ENCODE measurements at places on chromosomes 3 and 15. TPM values are rescaled to one million over a fixed set of nuclear protein-coding genes. Genes with fewer than 3 reads are reported as not detected.
A peak's percentile ranks its signal among the peaks of the same experiment; 100 is the strongest.

SLC9C1 gene
- 0.64 TPM for total RNA-seq

- DNase-seq, result peak; percentile 67
Measured at GRCh38 chr3:188956839-188957489, 214.8 kb upstream of the TPRG1 start.

BUB1B gene
- 34.6 TPM for total RNA-seq

UBAP1L gene
- 31.5 TPM for total RNA-seq

- DNase-seq, result no peak
Measured at GRCh38 chr3:116469546-116469945, 24.3 kb upstream of the LSAMP start.

- DNase-seq, result no peak
Measured at GRCh38 chr15:85937661-85938060, 142.0 kb upstream of the AGBL1 start.

EBLN2 gene
- total RNA-seq, result 2.1 TPM

- no peak for DNase-seq
Measured at GRCh38 chr3:197562398-197563251, 6.9 kb upstream of the BDH1 start.

DNA sequence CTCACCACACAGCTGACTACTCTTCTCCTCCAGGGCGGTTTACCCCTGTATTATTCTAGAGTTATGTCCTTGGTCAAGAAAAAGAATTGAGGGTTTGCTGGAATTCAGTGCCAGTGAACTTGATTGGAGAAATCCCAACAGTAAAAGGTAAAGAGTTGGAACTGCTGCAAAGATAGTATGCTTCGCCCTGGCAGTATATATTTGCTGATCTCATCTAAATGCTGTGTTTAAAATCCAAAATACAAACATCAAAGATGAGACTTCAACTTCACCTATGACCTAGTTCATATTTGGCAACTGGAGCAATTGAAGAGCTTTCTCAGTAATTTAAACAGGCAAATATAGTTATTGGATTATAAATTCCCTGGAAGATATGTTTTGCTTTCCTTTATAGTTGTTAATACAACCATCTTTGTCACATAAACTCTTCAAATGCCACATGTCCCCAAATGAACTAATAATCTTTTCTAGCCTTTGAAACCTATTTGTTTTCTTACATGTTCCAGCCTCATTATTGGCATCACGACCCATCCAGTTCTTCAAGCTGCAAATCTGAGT lies 6.5 kb downstream of the KCNH8 start:
- no peak for DNase-seq

DNA sequence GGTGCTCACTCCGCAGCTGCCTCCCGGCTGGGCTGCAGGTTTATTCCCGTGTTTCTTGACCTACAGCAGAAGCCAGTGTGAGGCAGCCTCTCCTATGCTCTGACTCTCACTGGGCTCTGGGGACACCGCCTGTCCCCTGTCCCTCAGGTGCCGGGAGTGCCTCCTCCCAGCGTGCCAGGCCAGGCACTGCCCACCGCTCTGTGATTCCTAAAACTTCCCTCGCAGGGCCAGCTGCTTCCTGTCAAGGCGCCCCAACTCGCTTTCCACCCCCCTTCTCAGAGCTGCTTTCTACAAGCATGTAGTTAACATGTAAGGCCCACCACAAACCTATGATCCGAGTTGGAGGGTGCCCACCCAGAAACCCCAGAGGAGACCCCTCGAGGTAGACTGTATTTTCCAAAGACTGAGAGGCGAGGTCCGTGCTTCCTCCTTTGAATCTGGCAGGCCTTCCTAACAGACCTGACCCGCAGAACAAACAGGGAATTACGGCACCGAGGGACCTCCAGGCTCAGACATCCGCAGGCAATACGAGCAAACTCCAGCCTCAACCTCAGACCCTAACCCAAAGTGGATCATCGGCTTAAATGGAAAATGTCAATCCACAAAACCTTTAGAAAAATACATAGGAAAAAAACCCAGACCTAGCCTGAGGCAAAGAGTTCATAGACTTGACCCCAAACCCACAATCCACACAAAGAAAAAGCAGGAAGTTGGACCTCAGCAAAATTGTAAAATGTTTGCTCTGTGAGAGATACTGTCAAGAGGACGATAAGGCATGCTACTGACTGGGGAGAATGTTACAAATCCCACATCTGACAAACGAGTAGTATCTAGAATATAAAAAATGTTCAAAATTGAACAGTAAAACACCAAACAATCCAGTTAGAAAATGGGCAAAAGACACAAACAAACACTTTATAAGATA lies 121.3 kb upstream of the IQSEC1 start:
- DNase-seq, result no peak

VILL gene
- 3.7 TPM for total RNA-seq

DNA sequence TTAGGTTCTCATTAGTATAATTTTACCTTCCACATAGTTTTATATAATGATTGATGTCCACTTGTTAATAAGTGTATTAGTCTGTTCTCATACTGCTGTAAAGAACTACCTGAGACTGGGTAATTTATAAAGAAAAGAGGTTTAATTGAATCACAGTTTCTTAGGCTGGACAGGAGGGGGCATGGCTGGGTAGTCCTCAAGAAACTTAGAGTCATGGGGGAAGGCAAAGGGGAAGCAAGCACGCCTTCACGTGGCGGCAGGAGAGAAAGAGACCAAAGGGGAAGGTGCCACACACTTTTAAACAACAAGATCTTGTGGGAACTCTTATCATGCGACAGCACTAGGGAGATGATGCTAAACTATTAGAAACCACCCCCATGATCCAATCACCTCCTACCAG lies 19.2 kb downstream of the DZIP3 start:
- DNase-seq, result no peak

DNA sequence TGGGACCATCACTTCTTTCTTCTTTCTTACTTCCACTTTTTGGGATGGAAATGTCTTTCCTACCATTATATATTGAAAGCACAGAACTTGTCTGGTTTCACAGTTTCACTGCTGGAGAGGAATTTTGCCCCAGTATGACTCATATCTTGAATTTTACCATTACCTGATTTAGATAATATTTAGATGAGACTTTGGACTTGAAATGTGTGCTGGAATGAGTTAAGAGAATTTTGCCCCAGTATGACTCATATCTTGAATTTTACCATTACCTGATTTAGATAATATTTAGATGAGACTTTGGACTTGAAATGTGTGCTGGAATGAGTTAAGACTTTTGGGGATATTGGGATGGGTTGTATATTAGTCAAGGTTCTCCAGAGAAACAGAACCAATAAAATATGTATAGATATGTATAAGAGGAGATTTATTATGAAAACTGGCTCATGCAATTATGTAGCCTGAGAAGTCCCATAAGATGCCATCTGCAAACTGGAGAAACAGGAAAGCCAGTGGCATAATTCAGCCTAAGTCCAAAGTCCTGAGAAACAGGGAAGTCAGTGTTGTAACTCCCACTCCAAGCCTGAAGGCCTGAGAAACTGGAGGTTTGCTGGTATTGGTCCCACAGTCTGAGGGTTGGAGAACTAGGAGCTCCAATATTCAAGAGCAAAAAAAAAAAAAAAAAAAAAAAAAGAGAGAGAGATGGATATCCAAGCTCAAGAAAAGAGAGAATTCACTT lies 1029.2 kb downstream of the EPHA3 start:
- DNase-seq, result no peak

GRCh38 chr3:168327856-168328255 lies 232.1 kb upstream of the GOLIM4 start:
- no peak for DNase-seq

- DNase-seq, result no peak
Measured at GRCh38 chr3:48689384-48689783, 3.7 kb upstream of the NCKIPSD start.

DNA sequence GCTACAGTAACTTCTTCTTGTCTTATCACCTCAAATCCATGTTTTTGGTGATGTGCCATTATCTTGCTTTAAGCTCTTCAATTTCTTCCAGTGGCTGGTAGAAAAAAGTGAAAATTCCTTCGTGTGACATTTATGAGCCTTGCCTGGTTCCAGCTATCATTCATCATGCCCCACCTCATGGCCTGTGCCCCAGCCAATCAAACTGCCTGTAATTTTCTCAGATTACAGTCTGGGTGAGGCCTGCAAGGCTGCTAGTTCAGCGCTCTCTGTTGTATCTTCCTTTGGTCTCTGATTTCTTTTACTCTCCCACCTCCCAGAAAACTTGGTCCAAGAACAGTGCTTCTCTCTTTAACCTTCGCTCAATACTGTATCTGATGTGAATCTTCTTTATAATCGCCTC lies 249.3 kb upstream of the ZNF717 start:
- DNase-seq, result no peak

DNA sequence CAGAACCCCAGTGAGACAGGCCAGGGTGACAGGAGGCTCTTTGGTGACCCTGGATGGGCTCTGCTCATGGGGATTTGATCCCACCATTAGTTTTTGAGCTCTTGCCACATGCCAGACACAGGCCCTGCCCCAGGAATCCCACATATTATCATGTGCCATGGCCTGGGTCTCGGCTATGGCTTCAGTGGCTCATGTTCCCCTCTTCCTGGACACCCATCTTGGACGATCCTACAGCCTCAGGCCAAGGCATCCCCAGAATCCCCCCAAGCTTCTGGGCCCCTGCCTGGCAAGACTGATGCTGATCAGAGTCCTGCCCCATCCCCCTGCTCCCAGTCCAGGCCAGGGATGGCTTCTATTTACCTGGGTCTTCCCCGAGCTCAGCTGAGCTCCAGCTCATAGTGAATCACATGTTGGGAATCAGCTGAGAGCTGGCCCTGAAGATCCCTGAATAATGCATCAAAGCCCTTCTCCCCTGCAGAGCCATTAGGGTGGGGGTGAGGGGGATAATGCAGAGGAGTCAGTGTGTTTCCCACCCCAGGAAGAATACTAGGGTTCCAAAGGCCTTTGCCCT lies 50.9 kb upstream of the CHRNB4 start:
- DNase-seq, result no peak

DNA sequence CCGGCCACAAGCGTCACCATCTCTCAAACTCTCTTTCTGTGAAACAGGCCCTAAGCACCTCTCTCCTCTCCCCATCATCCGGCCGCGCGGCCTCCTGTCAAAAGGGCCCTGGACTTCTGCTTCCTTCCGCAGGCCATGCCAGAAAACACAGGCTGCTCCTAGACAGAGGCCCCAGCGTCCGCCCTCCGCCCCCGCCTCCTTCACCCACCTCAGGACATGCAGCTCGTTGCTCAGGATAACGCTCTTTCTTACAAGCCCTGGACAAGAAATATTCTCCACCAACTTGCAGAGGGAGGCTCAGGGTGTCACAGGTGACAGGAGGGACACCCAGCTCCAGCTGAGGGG lies 212.0 kb downstream of the XXYLT1 start:
- no peak for DNase-seq

DNA sequence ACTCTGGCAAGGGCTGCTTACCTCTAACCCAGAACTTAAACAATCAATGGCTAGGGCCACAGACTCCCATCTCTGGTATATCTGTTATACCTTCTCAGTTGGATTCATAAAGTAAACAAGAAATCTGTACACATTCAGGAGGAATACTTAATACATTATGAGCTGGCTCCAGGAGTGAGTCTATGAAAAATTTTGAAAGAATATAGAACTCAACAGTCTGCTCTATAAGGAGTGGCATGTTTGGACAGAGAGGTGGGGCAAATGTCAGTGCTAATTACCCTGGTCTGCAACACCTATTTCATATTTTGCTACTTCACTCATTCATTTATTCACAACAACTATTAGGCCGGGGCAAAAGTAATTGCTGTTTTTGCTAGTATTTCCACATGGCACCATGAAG lies 245.1 kb downstream of the THRB start:
- DNase-seq, result no peak

ACTRT3 gene
- total RNA-seq, result 0.24 TPM

DNA sequence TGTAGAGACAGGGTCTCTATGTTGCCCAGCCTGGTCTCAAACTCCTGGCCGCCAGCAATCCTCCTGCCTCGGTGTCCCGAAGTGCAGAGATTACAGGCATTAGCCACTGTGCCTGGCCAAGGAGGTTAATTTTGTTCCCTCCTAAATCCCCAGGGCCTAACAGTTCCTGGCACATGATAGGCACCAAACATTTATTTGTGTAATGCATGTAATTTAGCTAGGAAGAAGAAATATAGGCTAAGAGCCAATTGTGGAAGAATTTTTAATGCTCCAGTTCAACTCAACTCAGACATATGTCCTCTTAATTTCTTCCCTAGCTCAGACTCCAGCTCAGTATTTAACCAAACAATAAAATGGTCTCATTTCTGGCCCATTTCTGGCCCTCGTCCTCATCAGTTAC lies 7.7 kb upstream of the ZNF592 start:
- DNase-seq, result no peak

GRCh38 chr3:149717391-149718056 lies 34.8 kb downstream of the COMMD2 start:
- DNase-seq, result peak; percentile 90

CCR8 gene
- total RNA-seq, result not detected

GRCh38 chr3:52153389-52154096 lies 680 bp downstream of the POC1A start:
- peak; percentile 22 for DNase-seq

DNA sequence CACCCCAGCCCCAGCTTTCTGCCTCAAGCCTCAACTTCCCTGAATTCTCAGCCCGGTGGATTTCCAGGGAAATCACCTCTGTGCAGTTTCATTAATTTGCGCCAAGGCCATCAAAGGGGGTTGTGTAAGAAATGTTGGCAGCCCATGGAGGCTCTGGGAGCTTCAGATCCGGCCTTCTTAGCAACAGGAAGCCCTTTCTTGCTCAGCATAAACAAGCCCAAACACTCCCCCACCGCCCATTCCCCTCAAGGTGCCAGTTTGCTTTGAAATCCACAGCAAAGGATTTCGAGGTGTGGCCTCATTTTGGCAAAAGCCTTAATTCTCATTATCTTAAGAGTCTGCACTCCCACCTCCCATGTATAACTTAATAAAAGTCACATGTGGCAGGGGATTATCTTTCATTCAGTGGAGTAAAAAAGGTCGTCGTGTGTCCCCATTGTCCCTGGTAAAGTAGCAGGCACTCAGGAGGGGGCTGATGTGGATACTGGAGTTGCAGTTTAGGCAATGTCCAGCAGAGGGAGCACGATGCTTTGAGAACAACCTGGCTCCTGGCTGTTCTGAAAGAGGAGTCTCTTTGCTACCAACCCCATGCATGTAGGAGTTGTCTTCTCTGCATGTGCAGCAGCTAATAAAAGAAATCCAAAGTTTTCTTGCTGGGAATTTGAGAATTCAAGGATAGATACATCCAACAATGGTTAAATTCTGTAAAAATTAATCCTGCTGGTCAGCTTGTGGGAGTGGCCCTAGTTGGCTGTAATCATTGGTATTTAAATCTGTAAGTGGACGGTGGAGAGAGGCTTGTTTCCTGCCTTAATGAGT lies 39.5 kb downstream of the EBLN2 start:
- peak; percentile 88 for DNase-seq

DNA sequence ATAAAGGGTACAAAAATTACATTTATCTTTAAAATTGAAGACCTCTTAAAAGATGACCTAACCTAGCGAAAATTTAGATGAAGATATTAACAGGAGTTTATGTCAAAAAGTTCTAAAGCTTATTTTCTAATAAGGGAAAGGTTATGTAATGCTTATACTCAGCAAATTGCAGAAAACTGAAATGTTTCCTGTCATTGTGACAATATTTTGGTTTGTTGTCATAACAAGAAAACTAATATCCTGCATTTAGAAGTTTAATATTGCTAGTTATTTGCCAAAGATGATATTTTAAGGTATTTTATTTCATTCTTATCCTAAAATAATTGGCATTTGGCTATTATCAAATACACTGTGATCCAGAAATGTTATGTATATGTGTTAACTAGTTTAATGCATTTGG lies 294.5 kb downstream of the C3orf38 start:
- DNase-seq, result no peak

Measured in SK-MEL-5 (cell line).